Renal cortical epithelial cell (primary cell): ENCODE measurements at places on chromosomes 2 and 18.

DNA sequence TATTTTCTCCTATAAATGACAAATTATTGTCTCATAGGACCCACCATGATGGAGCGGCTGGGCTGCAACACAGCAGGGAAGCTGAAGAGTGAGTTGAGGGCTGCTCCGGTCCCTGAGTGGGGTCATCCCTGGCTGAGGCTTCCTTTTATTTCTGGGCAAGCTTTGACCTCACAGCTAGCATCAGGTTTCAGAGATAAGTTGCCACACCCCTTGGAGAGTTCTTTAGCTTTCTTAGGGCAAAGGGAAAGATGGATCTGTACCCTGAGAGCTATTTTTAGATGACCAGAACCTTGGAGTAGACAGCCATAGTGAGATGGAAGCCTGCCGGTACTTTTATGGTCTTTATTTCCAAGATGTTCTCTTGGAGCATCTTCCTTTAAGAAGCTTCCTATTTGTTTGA lies 11.5 kb downstream of the MYL1 start:
- DNase-seq, result no peak

DNA sequence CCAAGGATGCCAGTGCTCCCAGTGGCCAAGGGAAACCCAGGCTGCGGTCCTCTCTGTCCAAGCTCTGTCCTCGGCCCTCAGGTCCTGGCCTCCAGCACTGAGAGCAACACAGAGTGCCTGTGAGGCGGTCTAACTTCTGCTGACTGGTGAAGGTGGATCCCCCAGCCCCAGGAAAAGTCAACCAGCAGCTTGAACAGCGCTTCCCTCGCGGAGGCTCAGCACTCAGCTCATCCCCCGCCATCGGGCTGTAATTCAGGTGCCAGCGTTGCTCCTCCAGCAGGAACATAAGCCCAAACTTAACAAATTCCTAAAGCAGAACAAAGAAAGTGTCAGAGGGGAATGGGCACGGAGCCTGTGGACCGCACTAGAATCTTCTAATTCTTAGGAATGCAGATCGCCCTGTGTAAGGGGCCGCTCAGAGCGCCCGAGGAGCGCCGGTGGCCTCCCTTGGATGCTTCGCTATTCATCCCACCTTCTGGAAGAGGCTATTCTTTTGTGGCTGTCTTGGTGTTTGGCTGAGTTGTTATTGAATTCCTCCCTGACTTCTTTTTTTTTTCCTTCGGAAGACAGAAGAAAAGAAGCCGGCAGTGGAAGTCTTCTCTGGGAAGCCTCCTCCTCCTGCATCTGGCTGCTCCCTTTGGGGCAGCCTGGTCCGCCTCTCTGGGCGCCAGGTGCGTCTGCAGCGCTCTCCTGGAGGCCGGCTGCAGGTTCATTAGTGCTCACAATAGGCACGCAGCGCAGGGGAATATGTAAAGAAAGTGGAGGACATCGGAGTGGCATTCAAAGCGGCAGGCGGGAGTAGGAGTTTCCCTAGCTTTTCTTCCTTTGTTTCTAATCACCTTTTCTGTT lies 905.6 kb downstream of the TSN start:
- no peak for DNase-seq

- DNase-seq, result no peak
These were observed 170.0 kb downstream of the TSN start for GRCh38 chr2:121925466-121925865.

- no peak for DNase-seq
These were observed 808.9 kb downstream of the SUCLG1 start for GRCh38 chr2:83650161-83650560.
